ENCODE measurements at places on chromosomes 1 and 21.
A peak's percentile ranks its signal among the peaks of the same experiment; 100 is the strongest.

DNA sequence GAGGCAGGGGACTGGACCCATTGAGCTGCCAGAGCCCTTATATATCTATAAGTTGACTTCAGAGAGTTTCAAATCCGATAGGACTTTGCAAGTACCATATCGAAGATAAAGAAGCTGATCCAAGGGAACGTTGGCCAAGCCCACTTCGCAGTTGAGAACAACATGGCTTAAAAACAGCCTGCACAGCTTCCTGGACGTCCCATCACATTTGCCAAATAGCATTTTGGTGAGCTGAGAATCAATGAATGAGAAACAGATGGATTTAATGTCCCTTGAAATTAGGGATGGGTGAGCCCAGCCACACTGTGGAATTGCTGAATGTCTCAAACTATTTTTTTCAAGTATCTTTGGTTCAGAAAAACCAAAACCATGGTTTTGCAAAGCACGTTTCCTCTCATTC is 64.8 kb downstream of the KCNJ15 start:
- no peak for DNase-seq

DNA sequence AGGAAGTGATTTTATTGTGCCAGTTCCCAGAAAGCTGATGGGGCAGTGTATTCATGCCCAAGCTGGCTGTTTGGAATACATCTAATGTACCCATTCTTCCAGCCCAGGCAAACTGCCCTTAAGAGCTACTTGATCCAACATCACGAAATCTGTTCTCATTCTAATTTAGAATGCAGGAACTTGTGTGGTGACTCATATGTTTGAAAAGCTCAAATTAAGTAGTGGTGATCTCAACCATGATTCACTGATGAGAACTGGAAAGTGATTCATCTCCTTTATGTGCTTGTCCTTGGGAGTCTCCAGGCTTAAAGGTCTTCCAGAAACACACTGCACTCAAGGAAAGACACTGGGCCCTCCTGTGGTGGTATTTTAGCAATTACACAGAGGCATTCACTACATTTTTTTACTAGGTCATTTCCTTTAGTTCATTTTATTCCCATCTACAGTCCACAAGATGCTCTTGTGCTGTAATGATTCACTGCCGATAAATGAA is 65.4 kb downstream of the RPE65 start:
- DNase-seq: peak; percentile 91

DNA sequence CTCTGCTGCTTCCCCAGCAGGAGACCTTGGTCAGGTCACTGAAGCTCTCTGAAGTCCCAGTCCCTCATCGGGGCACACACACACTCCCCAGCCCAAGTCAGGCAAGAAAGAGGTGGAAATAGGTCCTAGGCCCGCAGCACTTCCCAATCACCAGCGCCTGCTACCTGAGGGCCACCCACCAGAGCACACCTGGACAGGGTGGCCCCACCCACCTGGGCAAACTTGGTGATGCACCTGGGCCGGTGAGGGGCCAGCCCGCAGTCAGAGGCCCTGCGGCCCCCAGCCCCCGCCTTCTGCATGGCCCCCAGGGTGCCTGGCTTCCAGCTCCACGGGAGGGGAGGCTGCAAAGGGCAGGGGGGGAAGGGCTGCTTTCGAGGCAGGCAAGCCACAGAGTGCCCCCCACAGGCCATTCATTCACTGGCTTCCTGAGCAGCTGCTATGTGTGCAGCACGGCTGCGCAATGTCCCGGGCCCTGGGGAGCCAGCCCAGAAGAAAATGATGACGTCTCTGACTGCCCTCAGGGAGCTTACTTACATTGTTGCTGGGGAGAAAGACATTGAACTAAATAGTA is 4.7 kb downstream of the SH2D5 start:
- no peak for DNase-seq

DNA sequence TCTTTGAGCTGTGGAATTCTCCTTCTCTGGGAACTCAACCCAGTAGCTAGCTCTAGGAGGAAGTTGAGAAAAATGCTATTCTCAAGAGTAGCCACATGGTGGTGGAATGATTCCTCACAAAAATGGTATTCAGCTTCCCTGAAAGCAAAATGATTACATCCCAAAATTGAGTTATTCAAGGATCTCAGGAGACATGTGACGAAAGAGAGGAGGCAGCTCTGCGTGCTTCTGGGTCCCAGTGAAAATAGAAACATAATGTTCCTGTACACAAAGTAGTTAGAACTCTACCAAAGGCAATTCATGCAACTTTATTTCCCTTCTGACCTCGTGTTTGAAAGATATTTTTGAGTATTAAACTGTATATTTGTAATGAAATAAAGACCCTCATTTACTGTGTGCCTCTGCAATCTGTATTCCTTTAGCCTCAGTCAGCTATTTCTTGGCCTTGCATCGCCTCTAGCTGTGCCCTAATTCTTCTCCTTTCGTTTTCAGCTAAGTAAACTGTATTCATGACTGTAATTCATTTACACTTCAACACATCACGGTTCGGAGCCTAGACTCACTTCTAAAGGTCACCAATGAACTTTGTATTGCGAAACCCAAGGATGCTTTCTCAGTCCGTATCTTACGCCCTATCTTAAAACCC is 167.3 kb downstream of the FASLG start:
- peak; percentile 63 for DNase-seq

- peak; percentile 51 for DNase-seq
These were observed 18.1 kb downstream of the RGS2 start for GRCh38 chr1:192826791-192827546.

- DNase-seq: no peak
These were observed 43.8 kb downstream of the DDAH1 start for GRCh38 chr1:85421179-85421578.

DNA sequence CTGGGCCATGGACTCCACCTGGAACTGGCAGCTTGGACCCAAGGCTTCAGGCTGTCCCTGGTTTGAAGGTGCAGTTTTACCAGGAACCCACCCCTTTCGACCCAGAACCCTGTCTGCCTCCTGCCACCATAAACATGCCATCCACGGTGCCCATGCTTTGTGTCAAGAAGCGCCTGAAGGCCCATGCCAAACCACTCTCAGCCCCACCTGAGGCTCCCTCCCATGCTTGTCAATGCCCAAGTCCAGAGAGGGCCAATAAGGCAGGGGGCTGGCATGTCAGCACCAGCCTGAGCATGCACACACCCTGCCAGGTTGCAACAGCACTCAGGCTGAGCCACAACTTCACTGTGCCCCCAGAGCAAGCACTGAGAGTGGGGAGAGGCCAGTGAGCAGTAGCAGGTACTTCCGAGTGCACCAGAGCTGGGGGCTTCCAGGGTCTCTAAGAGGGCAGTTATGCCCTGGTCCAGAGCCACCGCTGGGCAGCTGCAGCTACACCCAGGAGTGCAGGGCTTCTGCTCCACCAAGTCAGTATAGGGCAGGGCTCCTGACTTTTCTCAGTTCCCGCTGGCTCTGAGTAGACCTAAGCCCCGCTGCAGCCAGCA is 1256.0 kb downstream of the AMY1C start:
- DNase-seq: no peak

- no peak for DNase-seq
These were observed 35.5 kb downstream of the ITGB3BP start for GRCh38 chr1:63487336-63488065.

DNA sequence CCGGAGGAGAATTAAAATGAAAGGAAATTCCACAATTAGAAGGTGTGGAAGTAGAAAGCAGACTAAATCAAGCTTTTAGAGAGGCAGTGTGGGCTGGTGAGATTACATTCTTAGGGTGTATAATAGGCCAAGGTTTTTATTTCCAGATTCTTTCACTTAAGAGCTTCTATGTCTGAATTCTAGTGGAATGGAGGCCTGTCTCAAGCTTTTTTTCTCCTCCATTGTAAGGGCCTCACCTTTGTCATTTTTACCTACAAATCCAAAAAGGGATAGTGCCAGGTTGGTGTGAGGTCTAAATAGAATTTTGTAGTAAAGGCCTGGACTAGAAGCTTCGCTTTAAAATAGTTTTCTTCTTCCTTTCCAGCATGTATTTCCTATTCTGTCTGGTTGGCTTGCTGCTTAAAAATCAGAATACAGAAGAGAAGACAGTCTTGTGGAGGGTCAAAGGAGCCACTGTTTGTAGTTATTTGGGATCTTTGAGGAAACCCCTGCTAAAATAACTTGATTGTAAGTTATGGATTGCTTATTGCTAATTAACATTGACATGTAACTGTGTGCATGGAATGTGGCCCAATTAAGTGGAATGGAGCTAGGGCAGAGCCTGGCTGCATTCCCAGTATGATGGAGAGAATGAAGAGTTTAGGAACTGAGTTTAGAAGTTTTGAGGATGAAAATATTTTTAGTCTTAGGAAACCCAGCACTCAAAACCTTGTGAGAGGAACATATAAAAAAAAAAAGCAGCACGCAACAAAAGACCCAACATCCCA is 162.5 kb upstream of the B3GALT2 start:
- DNase-seq: no peak

DNA sequence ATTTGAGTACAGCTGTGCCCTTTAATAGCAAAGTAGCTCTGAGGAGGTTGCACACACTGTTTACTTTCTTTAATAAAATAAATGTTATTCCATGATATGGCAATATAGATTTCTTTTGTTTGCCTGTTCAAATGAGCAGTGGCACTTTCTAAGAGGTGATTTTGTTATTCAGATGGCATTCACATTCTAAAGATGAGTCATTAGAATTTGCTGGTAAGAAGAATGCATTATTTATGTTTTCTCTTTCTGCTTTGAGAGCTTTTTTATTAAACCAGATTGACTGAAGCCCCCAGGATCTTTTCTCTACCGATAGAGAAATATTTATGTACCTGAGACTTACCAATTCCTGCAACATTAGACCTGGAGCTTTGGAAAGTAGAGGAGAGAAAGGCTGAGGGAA is 11.2 kb upstream of the LEPR start:
- no peak for DNase-seq

- DNase-seq: no peak
These were observed 60.7 kb upstream of the FMN2 start for GRCh38 chr1:240031009-240031408.

- DNase-seq: no peak
These were observed 394.8 kb downstream of the USP25 start for GRCh38 chr21:16124378-16125138.

- no peak for DNase-seq
These were observed 950 bp upstream of the LRP8 start for GRCh38 chr1:53328541-53329499.

- no peak for DNase-seq
These were observed 874.4 kb downstream of the KCNT2 start for GRCh38 chr1:195733826-195734225.

GRCh38 chr1:171803045-171803444 is 21.6 kb downstream of the METTL13 start:
- no peak for DNase-seq

- DNase-seq: no peak
These were observed 3.8 kb downstream of the ZNF672 start for GRCh38 chr1:248841702-248842395.

- DNase-seq: no peak
These were observed 16.6 kb upstream of the ELOA start for GRCh38 chr1:23726686-23727085.

- DNase-seq: no peak
These were observed 258.9 kb upstream of the SGIP1 start for GRCh38 chr1:66275083-66275482.

DNA sequence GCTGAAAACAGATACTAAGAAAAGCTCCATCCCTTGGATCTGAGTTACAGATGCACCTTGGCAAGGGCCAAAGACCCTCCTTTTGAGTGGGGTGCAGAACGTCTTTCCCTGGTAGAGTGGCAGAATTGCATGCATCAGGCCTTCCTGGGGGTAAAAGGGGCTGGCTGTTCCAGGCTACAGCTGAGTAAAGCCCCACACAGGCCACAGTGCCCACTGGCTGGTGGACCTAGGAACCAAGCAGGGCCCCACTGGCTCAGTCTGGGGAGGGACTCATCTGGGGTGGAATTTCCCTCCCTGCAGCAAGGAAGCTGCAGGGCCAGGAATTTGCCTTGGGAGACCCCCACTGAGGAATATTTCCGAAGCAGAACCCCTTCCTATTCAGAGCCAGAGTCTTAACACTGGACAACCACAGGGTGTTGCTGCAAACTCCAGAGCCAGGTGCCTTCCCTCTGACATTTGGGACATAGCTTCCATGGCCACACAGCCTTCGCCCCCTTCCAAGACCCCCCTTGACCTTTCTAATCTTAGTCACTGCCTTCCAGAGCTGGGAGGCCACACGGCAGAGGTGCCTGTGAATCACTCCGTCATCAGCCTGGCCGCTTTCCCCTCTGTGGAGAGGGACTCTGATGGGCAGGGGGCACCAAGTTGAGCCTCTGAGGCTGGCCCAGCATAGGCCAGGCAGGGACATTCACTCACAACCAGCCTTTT is 52.5 kb downstream of the LACTBL1 start:
- DNase-seq: no peak

- no peak for DNase-seq
These were observed 8.7 kb downstream of the KIRREL1 start for GRCh38 chr1:158002022-158002630.

DNA sequence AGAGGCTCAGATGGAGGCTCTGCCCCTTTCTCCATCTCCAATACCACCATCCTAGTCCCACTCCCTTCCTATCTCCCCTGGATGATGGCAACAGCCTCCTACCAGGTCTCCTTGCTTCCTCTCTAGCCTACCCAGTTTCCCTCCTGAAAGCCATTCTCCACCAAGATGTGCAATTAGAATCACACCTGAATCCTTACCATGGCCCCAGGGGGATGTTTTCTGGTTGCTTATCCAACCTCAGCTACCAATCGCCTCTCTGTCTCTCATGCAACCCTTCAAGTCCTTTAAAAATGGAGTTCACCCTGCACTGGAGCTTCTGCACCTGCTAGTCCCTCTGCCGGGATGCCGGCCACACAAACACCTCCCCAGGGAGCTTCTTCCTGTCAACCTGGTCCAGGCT is 2.9 kb downstream of the RCAN1 start:
- DNase-seq: no peak

DNA sequence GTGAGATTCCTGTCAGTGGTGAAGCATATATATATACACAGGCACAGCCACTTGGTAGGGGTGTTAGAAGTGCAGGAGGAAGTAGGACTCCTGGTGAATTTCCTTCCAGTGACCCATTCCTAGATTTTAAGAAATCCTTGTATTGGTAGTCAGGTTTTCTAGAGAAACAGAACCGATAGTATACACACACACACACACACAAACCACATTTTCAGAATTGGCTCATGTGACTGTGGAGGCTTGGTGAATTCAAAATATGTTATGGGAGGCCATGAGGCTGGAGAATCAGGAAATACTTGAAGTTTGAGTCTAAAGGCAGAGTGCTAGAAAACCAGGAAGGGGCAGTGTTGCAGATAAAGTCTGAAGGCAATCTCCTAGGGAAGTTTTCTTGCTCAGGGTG is 114.2 kb downstream of the FCRL5 start:
- no peak for DNase-seq

DNA sequence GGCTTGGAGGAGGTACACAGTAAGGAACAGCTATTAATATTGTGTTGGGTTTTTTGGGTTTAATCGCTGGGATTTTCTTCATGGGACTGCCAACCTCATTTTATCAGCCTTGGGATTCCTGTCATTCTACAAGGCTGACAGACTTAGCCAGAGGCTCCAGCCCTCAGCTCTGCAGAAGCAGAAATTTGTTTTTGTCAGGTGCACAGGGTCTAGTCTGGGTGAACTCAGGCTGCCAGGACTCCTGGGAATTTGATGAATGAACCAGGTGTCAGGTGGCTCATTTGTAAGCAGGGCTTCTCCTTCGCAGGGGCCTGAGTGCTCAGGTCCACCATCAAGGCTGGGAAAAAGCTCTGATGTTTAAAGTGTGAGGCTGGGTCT is 11.5 kb upstream of the ZNF362 start:
- DNase-seq: no peak
